ENCODE measurements at places on chromosomes 6 and 20. TPM values are rescaled to one million over a fixed set of nuclear protein-coding genes. Genes with fewer than 3 reads are reported as not detected.

DNA sequence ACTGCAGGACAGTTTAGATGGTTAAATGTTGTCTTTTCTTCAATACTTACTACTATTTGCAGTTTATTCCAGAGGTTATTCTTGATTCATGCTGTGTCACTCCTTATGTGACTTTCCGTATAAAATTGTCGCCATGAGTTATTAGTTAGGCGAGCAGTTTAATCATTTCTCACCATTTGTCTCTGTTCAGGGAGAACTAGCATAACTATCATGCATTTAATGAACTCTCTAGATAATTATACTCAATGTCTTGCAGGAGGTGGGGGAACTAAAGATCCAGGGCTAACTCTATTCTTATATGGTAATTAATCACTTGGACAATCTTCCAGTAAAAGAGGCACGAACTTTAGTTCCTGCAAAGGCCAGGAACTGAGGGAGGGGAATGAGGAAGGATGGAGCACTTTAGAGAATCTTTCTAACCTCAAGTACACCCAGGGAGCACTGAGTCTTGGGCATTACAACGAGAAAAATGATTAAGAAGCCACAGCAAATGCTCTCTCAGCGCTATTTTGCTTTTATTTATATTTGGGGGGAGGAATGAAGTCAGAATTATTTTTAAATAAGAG, 58.3 kb downstream of the IYD start:
- H3K27me3 ChIP-seq = no peaks in the 10 kb centered on the region
- no peak for DNase-seq
- H3K4me3 ChIP-seq = no peak overlapping the region
- no peaks in the 10 kb centered on the region for H3K4me1 ChIP-seq
- H3K27ac ChIP-seq = no peak overlapping the region

- peaks cover 28% of the 10 kb centered on the region for H3K4me1 ChIP-seq
- H3K4me3 ChIP-seq = no peak overlapping the region
- no peaks in the 10 kb centered on the region for H3K36me3 ChIP-seq
- H3K27ac ChIP-seq = no peak overlapping the region
- DNase-seq = no peak
Observed at GRCh38 chr6:22928775-22929174, 359.4 kb downstream of the HDGFL1 start.

The DPM1 gene
- total RNA-seq = 56.3 TPM

DNA sequence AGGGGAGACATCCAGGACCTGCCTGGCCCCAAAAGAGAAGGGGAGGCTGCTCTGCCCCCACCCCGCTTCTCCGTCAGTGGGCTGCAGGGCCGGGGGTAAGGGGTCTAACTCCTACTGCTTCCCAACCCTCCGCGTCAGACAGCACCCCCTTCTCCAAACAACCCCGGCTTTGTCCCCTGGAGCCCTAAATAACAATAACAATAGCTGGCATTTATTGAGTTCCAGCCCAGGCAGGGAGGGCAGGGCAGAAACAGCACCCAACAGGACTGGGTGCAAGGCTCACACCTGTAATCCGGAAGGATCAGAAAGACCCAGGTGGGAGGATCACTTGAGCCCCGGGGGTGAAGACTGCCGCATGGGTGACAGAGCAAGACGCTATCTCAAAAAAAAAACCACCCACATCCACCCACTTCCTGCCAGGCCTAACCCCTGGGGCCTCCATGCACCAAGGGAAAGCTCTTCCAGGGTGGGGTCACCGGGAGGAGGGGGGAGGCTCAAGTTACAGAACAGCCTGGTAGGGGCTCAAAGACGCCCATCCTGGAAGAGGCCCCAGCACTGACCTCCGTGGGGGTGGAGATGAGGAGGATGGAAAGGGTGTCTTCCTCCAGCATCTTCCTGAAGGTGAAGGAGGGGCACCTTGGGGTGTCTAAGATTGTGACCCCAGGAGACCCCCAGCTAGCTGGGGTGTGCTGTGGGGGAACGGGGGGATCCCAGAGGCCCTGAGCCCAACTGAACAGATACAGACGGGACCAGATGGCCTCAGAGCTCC, 1.3 kb upstream of the FNDC11 start:
- H3K27me3 ChIP-seq = peaks cover 24% of the 10 kb centered on the region
- no peak overlapping the region for H3K4me3 ChIP-seq
- peaks cover 26% of the 10 kb centered on the region for H3K4me1 ChIP-seq
- DNase-seq = no peak
- H3K27ac ChIP-seq = no peak overlapping the region
- H3K36me3 ChIP-seq = peaks cover 4% of the 10 kb centered on the region

DNA sequence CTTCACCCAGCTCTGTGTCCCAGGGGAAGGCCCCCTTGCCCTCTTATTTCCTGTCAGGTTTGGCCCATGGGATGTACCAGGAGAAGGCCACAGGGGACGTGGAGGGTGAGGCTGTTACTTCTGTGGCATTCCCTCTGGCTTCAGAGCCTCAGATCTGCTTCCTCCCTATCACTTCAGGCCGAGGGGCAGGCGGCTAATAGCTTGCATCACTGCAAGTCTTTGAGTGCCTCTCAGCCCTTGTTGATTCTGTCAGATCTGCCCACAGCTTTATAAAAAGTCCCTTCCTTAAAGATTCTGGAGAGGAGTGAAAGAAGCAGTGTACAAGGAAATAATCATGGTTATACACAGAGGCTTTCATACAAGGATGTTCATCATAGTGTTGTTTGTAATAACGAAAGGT, 86.9 kb downstream of the LRFN2 start:
- H3K4me3 ChIP-seq = no peak overlapping the region

DNA sequence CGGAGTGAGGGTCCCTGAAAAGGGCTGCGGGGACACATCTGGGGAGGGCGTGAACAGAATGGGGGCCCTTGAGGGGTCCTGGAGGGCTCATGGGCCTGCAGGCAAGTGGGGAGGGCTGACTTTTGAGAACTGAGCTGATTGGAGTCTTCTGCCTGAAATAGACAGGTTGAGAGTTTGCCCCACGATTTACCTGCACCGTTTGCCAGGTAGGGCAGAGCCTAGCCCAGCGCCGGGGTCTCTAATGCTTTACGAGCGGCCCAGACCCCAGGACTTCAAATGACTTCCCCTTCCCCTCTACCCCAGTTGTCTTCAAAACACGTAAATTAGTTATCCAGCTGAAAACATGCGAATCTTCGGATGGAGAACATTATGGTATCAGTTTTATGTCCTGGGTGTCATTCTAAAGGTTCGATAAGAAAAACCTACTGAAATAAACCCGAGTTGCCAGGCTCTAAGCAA, 1.3 kb downstream of the PLCB1 start:
- no peak for DNase-seq
- peak overlapping the region; percentile 78 for H3K4me3 ChIP-seq
- peaks cover 11% of the 10 kb centered on the region for H3K4me1 ChIP-seq
- H3K36me3 ChIP-seq = no peaks in the 10 kb centered on the region
- H3K27me3 ChIP-seq = no peaks in the 10 kb centered on the region

The LST1 gene
- 5.7 TPM for total RNA-seq

The SMOC2 gene
- total RNA-seq = 45.8 TPM

DNA sequence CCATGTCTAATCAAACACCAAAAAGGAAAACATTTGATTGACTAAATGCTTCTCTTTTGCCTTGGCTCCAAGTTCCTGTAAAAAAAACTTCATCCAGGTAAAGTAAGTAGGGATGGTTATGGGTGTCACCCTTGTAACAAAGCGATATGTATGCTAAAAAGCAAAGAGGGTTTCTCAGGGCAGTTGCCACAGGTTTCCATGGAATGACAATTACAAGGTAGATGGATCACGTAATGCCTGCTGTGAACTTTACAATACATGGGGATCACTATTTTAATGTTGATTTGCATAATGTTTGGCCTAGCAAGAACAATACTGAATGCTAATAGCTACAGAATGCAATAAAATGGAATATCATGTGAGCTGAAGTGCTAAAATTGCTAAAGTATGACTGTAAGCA, 2.9 kb upstream of the BMP2 start:
- H3K27ac ChIP-seq = no peak overlapping the region
- H3K36me3 ChIP-seq = no peaks in the 10 kb centered on the region
- H3K27me3 ChIP-seq = no peaks in the 10 kb centered on the region
- H3K4me3 ChIP-seq = no peak overlapping the region
- peaks cover 18% of the 10 kb centered on the region for H3K4me1 ChIP-seq
- DNase-seq = no peak

DNA sequence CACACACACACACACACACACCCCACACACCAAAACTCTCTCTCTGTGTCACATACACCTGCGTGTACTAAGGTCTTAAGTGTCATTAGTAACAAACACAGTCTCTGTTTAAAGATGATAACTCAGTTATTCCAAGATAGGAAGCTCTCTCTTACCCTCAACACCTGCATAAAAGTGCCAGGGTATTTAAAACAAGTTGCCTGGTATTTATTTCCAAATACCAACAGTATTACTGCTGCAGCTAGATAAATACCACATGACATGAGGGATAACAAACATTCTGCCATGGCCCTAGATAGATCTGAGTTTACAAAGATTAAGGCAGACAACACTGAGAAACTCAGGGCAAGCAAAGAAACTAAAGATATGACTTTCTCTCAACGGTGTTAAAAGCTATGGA, 118.5 kb downstream of the SIM1 start:
- no peaks in the 10 kb centered on the region for H3K36me3 ChIP-seq
- no peaks in the 10 kb centered on the region for H3K27me3 ChIP-seq
- H3K4me3 ChIP-seq = no peak overlapping the region
- H3K4me1 ChIP-seq = no peaks in the 10 kb centered on the region
- no peak for DNase-seq

The TRIM31 gene
- not detected for total RNA-seq

The HTR1B gene
- 2.6 TPM for total RNA-seq

DNA sequence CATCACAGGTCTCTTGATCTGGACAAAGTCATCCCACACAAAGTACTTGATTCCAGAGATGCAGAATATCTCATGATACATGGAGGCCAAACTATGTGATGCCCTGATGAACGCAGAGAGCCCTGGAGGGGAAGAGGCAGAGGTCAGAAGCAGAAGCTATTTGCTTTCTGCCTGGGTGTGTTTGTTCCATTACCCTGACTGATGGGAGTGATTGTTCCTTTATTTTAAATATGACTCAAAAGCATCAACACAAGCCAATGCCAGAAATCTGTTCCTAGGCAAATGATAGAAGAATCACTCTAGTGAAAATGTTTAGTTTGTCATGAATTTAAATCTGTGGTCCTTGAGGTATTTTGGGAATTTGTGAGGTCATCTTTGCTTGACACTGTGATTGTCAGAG, 54.7 kb upstream of the GGTLC1 start:
- H3K4me3 ChIP-seq = no peak overlapping the region
- no peaks in the 10 kb centered on the region for H3K27me3 ChIP-seq
- no peaks in the 10 kb centered on the region for H3K36me3 ChIP-seq
- no peak for DNase-seq
- no peaks in the 10 kb centered on the region for H3K4me1 ChIP-seq

The RBM38 gene
- total RNA-seq = 97.6 TPM

DNA sequence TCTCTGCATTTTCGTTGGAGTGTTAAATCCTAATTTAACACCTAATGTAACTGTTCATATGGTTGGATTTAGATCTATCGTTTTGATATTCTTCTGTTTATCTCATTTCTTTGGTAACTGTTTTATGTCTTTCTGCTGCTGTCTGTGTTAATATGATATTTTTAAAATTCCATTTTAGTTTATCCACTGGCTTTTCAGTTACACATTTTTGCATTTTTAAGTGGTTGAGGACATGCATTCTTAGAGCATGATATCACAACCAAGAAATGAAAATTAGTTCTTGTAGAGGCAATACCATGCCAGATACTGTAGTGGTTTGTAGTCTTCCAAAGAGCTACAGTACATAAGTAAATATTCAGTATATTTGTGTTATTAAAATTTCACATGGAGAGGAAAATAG, 58.6 kb downstream of the LIN28B start:
- no peaks in the 10 kb centered on the region for H3K27me3 ChIP-seq
- H3K4me1 ChIP-seq = no peaks in the 10 kb centered on the region
- no peak overlapping the region for H3K4me3 ChIP-seq
- H3K27ac ChIP-seq = no peak overlapping the region
- H3K36me3 ChIP-seq = no peaks in the 10 kb centered on the region

- DNase-seq = no peak
- H3K4me3 ChIP-seq = no peak overlapping the region
- H3K36me3 ChIP-seq = peaks cover 84% of the 10 kb centered on the region
- no peaks in the 10 kb centered on the region for H3K27me3 ChIP-seq
Observed at GRCh38 chr20:47237715-47238114, 118.8 kb downstream of the ZMYND8 start.
